Pons (tissue), 1 donor: ENCODE measurements at places on chromosomes 16 and 17.

GRCh38 chr17:79294459-79295071, 219.9 kb downstream of the ENGASE start:
- DNase-seq: no peak

DNA sequence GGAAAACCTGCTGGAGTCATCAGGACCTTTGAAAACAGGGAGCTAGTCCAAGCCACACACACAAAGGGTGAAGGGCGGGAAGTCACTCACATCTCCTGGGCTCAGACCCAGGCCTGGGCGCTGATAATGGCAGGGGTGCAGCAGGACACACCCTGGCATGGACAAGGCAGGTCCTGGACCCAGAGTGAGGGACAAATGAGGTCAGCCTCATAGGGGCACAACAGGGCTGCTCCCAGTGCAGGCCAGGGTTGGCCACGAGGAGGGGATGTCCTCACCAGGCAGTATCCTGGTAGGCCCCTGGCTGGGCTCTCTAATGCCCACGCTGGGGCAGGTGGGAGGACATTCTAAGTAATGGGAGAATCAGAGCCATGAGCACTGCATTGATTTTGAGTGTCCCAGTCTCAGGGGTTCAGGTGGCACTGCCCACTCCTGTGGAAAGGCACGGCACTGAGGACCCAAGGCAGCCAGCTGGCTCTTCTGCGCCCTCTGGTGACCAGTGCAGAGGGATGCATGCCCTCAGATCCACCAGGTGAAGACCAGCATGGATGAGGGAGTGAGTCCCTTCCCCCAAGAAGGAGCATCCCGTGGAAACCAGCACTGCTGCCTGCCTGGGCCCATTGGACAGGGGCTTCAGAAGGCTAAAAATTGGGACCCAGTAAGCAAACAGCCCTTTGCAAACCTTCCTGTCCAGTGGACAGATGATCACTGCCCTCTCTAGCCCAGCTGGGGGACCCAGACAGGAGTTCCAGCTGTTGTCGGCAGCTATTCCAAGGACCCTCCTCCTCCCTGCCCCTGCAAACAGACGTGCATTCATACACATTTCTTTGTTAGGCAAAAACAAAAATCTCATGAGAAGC, 23.4 kb upstream of the SREBF1 start:
- peak; percentile 76 for DNase-seq

GRCh38 chr16:706189-707061, 824 bp upstream of the FBXL16 start:
- DNase-seq: no peak

- DNase-seq: peak; percentile 86
These were observed 6.3 kb upstream of the MMP28 start for GRCh38 chr17:35801583-35802224.

DNA sequence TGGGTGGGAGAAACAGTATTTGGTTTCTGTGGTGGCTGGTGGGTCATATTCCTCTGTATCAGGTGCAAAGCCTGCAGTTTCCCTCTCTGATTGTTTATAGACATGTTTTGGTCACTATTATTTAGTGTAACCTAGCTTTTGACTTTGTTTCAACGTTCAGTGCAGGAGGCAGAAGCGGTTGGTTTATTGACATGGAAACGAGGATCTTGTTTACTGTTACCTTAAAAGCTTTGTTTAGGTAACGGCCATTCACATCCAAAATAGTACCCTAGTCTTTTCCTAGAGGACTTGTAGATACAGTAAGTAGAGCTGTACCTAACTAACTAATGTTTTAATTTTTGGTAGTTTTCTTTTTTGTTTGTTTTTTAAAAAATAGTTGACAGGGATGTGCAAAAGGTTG, 3.5 kb downstream of the MSI2 start:
- no peak for DNase-seq
